ENCODE measurements at places on chromosomes 2 and 18. TPM values are rescaled to one million over a fixed set of nuclear protein-coding genes. Genes with fewer than 3 reads are reported as not detected.

DNA sequence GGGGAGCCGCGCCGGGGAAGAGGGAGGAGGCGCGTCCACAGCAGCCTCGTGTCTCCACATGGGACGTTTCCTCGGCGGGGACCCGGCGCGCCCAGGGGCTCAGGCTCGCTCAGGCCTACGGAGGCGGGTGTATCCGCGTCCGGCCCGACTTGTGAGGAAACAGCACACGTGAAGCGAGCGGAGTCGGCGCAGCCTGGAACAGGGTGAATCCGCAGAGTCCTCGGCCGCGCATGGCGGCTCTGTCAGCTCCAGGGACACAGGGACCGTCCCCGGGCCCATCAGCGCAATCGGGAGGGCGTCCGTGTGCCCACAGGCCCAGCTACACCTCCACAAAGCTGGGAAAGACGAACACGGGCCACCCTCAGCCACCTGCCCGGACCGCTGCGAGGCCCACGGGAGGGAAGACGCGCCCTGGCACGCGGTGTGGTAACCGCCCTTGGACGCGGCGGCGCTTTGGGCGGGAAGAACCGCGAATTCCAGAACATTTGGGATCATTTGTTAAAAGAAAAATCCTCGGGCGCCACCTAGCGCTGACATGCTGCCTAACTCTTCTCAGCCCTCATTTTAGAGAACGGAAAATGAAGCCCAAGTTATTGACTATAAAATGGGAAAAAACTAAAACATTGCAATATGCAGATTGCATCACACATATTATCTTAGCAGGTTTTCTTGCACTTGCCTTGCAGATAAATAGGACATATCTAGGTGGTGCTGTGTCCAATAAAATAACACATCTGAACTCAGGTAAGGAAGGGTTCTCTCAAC, 40.4 kb downstream of the TMEM18 start:
- DNase-seq: no peak

DNA sequence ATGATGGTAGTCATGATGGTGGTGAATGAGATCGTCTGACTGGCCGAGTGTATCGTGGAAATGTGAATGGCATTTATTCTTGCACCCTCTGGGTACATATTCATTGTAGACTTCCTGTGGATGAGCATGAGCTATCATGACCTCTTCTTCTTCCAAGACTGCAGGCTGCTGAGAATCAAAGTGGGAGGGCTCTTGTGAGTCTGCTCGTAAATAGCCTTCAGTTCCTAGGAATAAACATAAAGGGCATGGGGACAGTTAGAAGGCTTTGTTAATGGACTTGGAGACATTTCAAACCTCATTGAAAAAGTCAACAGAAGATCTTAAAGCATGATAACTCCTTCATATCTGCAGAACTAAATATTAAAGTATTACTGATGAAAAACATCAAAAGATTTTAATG, 14.9 kb downstream of the SLC39A6 start:
- DNase-seq: no peak

- no peak for DNase-seq
These were observed 4.5 kb downstream of the RHOB start for GRCh38 chr2:20451341-20451740.

IL1RL1 gene
- polyA plus RNA-seq: 1.3 TPM

IL1R1 gene
- 6.9 TPM for polyA plus RNA-seq

Data from keratinocyte (primary cell).